Left cardiac atrium (tissue), 4 donors: ENCODE measurements at places on chromosomes 12 and 14.

DNA sequence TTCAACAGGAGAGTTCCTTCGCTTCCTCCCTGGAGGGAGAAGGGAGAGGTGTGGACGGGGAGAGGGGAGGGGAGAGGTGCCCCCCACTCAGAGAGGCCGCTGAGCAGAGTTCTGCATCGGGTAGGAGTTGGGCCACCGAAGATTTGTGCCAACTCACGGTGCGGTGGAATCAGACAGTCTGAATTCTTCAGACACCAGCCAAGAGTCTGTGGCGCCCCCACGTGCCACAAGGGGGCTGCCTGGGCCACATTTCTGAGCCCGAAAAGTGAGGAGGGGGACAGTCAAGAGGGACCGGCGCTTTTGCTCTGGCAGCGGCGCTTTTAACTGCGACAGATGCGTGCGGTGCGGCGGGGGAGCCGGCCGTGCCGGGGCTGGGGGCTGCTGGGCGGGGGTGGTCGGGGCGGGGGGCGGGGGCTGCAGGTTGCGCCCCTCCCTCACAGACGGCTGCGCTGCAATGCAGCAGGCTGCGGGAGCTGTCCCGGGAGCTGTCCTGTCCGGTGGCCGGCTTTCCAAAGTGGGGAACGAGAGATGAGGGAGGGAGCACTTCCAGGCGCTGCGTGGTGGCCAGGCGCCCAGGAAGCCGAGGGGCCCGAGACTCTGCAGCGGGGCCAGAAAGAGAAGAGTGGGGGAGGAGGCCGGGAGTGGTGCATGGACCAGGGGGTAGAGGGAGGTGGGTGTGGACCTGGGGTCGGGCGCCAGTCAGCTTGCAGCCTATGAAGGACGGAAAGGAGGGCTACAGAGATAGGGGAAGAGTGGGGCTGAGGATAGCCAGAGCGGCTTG is 975 bp upstream of the RTL1 start:
- DNase-seq, result no peak

- peak; percentile 66 for DNase-seq
These were observed 7.3 kb upstream of the KIF26A start for GRCh38 chr14:104130974-104131651.

GRCh38 chr14:80850197-80850814 is 91.2 kb downstream of the CEP128 start:
- DNase-seq, result no peak

- DNase-seq, result no peak
These were observed 2.7 kb upstream of the SAMD4A start for GRCh38 chr14:54564071-54564867.

- no peak for DNase-seq
These were observed 127.7 kb downstream of the ZFP36L1 start for GRCh38 chr14:68665131-68665530.

GRCh38 chr14:72451054-72451972 is 442.6 kb downstream of the DPF3 start:
- DNase-seq, result no peak

- peak; percentile 11 for DNase-seq
These were observed 55.8 kb downstream of the BEGAIN start for GRCh38 chr14:100531152-100532121.

DNA sequence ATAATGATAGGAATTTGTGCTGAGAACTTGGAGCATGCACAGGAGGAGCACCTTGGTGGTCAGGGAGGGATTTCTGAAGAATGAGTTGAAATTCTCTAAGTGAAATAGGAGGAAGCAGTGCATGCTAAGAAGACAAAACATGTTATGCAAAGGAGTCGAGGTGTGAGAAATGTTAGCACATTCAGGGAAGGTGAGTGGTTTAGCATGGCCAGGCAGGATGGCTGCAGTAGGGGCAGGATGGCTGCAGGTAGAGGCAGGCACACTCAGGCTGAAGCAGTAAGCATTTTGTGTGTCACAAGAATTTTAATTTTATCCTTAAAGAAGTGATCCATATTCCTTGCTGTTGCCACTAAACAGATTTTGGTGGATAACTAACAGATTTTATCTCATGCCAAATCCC is 46.3 kb downstream of the CATSPERB start:
- DNase-seq, result no peak

DNA sequence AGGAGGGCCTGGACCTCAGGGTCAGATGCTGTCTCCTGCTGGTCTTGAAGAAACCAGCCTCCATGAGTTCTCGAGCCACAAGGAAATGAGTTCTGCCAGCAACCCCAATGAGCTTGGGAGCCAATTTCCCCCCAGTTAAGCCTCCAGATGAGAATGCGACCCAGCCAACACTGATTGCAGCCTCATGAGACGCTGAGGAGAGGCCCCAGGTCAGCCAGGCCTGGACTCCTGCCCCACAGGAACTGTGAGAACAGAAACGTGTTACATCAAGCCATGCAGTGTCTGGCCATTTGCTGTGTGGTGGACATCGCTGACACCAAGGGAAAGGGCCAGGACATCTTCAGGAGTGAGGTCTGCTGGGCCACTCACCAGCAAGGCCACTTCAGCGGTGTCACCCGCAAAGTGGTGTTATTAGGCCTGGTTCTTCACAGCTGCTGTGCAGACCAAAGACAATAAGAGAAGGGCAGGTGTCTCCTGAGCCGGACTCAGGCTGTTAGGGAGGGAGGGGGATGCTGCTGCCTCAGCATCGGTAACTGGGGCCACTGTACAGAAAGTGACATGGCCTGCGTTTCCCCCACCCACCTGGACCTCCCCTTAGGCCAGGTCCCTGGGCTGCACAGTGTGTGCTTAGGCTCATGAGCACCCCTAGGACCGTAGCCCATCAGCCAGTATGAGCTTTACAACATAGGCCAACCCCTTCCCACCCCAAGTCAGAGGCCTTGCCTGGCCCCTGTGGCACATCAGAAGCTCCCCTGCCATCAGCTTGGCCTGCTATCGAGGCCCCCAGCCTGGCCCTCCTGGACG is 272.4 kb upstream of the RTL1 start:
- no peak for DNase-seq

DNA sequence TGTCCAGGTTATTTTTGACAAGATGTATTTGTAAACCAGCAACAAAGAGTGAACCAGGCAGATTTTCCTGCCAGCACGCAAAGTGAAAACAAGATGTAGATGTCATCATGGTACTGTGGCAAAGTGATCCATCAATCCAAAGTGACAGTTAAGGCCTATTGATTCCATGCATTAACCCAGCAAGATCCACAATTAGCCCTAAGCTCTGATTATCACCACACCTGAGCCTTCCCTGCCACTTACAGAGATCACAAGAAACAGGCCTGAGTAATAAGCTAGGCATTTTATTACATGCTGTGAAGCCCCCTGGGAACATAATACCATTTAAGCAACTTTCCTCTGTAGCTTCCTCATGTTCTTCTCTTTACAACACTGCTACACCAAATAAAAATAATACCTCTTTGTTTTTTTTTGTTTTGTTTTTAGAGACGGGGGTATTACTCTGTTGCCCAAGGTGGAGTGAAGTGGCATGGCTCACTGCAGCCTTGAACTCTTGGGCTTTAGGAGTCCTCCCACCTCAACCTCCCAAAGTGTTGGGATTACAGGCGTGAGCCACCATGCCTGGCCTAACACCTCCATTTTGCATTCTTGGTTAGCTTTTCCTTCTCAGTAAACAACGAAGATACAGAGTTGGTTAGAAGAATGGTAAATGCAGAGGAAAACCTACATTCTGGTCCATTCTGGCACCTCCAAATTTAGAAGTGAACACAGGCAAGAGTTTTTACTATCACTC is 85.5 kb downstream of the STON2 start:
- no peak for DNase-seq

DNA sequence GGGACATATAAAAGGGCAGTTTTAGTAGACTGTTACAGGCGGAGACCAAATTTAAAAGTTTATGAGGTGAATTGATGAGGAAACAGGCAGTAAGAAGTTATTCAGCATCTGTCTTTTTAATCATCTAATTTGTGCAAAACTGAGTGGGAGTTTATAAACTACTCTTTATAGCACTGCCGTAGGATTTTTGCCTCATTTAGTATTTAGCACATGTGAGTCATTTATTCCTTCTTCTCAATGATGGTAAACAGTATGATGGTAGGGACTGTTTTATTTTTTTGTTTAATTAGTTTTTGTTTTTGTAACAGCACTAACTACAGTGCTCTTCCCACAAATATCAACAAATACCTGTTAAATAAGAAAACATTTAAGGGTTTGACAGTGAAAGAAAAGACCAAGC is 20.6 kb downstream of the TOGARAM1 start:
- no peak for DNase-seq

DNA sequence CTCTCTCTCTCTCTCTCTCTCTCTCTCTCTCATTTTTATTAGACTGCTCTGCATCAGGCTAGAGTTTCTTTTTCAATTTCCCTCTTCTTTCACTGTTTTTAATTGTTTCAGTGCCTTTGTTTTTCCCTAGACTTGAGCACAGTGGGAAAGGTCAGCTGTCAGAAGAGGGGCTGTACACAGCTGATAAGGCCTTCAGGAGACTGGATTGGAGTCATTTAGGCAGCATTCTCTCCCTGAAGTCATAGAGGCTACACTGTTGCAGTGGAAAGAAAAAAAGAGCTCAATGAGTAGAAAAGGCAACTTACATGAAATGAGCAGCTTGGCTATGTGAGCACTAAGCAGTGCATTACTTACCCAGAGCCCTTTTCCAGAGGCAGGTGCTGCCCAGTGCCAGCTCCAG is 456.9 kb downstream of the NRXN3 start:
- DNase-seq, result no peak

DNA sequence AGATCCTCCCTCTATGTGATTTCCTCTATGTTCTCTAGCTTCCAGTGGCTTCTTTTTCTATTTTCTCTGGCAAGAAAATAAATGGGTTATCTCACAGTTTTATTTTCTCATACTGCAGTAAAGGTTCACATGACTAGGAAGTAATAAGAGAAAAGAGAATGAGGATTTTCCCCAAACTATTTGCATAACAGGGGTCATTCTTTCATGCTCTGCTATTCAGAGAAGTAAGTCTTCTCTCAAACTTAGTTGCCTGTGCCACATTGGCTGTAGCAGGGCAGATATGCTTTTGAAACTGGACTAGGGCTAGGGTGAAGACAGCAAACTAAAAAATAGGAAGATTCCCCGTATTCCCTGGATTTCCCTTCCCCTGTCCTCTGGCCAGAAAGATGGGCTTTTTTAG is 57.4 kb downstream of the ACSM4 start:
- DNase-seq, result no peak

DNA sequence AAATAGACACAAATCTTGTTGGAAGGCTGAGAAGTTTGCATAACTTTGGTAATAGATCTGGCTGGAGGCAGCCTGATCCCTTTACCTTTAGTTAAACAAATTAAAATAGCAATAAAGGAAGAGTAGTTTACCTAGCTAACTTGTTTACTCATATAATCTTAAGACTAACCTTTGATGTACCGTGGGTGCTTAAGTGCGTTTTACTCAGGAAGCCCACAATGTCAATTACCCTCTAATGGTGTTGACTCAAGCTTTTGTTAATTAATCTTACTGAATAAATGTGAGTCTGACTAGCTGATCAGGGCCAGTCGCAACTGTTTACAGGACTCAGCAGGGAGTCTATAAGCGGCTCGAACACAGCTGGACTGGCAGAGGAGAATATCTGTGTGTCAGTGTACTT is 51.5 kb downstream of the FAR2 start:
- no peak for DNase-seq

DNA sequence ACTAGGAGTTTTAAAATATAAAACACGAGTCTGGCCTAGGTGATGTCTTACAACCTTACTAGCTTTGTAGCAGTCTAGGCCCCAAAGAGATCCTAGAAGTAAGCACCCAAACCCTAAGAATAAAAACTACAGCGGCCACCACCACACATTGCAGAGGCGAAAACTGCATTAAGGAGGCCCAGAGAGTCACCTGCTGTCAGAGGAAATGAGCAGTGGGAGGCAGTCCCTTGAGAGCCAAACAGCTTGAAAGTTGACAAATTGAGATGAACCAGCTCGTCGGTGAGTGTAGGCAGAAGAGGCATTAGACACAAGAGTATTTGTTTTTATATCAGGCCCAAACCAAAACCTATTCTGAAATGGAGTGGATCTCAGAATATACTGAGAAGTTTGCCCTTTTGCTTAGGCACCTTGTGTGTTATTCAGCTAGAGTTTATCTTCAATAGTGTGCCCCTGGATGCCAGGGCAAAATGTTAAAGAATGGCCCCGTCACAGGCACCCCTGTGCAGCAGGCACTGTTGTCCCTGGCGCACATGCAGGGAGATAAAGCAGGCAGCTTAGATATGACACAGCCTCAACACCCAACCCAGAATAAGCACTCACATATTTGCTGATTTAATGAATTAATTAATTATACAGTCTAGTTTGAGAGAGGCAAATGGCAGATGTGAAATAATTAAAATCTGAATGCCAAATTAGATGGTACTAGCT is 56.7 kb downstream of the TTC7B start:
- no peak for DNase-seq

DNA sequence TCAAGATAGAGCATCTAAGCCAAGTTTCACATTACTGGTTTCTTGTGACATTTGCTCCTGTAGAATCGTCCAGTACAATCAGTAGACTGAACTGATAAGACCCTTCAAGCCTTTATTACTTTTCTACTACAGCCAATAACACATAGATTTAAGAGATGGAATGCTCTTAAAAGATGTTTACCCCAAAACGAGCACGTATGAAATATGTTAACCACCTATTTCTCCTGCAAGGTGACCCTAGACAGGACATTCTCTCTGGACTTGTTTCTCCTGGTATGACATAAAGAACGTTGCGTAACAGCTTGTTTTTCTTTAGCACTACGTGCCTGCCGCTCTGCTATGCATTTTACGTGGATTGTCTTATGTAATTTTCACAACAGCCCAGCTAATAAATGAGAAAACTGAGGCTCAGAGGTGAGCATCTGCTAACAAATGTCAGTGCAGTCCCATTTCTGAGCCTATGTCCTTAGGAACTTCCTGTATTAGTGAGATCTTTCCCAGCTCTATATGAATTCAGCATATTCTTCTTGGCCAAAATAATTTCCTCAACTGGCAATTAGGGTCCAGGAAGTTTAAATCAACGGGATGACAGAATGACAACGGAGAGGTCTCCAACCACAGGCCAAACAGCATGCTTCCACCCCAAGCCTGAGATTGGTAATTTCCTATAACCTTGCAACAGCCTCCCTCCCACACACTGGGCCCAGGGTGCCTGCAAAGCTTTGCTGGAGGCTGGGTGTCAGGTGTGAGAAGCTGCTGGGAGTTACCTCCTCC is 3.7 kb downstream of the NFKBIA start:
- DNase-seq, result no peak
